ENCODE measurements at places on chromosomes 7 and 10.

- DNase-seq, result no peak
Observed at GRCh38 chr10:17871036-17871435, 61.9 kb downstream of the MRC1 start.

DNA sequence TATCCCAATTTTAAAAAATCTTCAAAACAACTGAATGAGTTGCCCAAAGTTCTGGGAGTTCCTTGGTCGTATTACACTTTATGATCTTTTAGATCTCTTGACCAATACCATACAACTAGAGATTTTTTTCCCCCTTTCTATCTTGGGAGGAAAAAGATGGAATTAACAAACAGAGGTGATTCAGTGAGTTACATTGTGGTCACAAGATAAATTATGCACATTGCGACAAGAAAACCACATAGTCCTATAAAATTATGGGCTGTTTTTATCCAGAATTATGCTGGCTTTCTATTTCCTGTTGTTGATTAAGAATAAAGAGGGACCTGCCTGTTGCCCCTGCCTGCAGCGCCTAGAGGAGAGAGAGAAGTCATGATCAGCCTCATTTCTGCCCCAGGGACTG is 8.2 kb upstream of the SGPL1 start:
- no peak for DNase-seq

GRCh38 chr10:83816942-83817341 is 322.4 kb upstream of the GHITM start:
- no peak for DNase-seq

- no peak for DNase-seq
Observed at GRCh38 chr7:33981671-33982424, 76.5 kb downstream of the BMPER start.

- DNase-seq, result no peak
Observed at GRCh38 chr7:25820432-25821040, 331.5 kb upstream of the NFE2L3 start.

DNA sequence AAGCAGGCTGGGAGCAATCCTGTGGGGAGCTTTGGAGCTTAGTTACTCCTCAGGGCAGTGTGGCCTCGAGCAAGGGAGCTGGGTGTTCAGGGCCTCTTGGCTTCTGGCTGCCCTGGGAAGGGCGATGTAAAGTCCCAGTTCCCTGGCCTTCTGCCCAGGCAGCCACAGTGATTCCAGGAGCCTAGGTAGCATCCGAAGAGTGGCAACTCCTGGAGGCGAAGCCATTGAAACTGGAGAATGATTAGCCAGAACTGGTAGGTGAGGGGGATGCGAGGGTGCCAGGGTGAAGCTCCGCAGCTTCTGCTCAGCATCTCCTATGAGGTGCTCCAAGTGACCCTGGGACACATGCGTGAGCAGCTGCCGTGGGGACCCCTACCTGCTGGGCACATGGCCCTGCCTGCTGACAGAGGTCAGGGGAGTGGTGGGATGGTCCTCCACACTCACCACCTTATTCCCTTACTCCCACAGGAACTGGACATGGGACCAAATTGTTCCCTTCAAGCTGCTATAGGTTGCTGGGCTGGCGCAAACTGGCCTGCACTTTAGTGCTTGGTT is 7.8 kb upstream of the GDF2 start:
- no peak for DNase-seq

GRCh38 chr10:82953331-82953730 is 1078.3 kb downstream of the NRG3 start:
- no peak for DNase-seq

GRCh38 chr10:53387562-53387961 is 615.0 kb upstream of the MBL2 start:
- DNase-seq, result no peak

- no peak for DNase-seq
Observed at GRCh38 chr10:71845410-71846405, 5.3 kb downstream of the PSAP start.

DNA sequence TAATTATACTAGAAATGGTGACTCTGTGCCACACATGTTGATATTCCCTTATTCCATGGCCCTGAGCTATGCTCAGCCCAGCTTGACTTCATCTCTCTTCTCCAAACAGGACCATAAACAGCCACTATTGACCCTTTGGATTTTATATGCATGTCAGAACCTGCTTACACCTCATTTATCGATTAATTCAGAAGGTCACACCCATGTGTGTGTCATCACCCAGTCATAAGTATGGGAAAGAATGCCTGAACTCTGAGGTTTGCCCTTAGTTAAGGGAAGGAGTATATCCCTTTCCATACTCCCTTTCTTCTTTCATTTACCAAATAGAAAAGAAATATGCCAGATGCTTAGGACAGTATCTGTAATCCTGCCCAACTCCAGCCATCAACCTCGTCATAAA is 602.3 kb downstream of the SORCS3 start:
- no peak for DNase-seq

DNA sequence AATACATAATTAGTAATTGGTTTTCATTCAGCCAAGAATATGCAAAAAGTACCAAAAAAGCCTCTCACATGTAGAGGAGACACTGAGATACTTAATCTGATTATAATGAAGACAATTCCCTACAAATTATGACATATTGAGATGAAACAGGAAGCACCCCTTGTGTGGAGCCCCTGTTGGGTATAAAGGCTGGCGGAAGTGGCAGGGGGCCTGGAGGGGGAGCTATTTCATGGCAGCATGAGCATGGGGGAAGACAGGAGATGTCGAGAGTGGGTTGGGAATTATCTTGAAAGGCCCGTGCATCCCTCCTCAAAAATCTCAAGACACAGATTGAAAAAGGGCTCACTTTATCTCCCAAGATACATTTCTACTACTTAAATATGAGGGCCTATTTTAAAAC is 96.9 kb downstream of the PIP4K2A start:
- no peak for DNase-seq

- DNase-seq, result no peak
Observed at GRCh38 chr10:78473006-78473405, 439.3 kb downstream of the RPS24 start.

DNA sequence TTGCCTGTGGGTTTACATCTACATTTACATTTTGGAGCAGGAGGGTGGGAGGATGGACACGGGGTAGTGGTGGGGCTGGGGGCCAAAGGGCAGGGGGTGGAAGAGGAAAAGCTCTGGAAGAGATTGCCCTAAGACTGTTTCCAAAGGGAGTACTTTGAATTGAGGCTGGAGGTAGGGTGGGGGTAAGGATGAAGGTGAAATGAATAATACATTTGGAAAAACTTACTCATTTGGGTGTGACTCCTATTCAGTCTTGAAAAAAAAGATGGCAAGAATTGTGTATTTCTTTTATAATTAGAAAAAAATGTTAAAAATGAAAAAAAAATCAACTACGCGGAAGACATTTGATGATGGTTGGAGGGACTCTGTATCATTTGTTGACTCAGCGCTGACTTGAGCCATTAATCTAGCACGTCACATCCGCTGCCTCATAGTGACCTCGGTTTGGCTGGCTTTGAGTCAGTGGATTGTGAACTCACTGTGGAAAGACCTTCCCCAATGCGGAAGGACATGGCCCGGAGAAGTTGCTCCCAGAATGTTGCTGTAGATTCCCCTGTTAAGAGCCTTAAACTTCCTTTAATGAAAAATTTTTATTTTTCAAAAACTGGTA is 2.8 kb downstream of the FAM180A start:
- no peak for DNase-seq

- DNase-seq, result no peak
Observed at GRCh38 chr10:14684354-14684753, 90.3 kb downstream of the FAM107B start.

DNA sequence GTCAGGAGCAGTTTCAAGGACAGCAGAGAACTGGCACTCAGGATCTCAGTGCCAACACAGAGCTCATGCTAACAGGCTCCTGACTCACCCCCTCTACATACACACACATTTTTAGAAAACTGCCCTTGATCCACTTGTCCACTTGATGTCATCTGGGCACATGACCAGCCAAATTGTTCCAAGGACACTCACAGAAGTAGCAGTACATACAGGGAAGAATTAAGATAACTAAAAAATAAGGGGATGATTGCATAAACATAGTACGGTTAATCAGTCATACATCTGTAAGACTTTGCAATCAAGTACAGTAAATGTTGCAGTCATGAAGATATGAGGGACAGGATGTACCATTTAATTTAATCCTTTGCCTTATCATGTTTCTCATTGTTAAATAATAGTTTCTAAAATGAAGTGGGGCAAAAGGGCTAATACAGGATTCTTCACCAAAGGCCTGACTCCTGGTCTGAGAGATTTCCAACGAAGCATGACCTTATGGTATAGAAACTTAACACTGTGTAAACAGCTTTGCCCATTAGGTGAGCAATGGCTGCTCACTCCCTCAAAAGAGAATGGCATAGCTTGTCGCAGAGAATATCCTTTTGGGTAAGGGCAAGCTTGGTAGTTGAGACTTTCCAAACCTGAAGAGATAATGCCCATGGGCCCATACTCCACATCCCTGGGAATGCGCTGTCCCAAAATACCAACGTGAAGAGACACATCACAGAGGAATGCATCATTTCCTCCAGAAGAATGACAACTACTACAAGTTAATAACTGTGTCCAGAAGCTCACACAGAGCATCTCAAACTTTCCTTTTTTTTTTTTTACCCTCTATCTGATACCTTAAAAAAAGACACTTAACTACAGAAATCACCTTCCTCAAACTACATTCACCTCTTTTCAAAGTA is 94.1 kb downstream of the ARMH3 start:
- no peak for DNase-seq

GRCh38 chr7:131105294-131105798 is 222.3 kb upstream of the MKLN1 start:
- no peak for DNase-seq

DNA sequence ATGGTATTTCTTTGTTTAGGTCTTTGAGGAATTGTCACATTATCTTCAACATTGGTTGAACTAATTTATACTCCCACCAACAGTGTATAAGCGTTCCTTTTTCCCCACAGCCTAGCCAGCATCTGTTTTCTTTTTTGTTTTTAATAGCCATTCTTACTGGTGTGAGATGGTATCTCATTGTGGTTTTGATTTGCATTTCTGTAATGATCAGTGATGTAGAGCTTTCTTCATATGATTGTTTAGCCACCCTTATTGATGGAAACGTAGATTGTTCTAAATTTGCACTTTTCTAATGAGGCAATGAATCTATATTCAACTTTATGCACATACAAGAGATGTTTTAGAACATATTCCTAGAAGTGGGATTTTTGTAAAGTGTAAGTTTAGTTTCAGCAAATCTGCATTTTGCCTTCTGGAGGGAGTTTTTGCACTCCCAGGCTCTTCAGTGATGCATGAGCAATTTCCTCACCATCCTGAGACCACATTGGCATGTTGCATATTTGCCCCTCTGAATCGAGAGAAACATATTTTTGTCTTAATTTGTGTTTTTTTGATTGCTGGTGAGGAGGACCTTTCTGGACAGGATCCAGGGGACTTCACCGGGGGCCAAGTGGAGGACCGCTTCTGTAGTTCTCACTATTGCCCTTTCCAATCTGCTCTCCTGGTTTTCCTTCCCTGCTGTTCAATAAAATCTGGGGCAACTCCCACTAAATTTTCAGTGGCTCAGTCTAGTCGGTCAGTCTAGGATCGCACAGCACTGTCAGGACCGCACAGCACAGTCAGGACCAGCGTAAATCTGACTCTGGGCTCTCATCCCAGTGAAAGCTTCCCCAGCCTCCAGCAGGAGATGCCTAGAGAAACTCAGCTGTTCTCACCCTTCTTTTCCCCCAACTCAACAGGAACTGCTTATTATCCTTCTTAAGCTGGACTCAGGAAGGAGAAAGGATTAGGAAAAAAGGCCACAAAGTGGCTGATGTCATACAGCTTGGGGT is 157.0 kb downstream of the PTPN20 start:
- no peak for DNase-seq

- no peak for DNase-seq
Observed at GRCh38 chr7:502296-502695, 17.4 kb downstream of the PDGFA start.

DNA sequence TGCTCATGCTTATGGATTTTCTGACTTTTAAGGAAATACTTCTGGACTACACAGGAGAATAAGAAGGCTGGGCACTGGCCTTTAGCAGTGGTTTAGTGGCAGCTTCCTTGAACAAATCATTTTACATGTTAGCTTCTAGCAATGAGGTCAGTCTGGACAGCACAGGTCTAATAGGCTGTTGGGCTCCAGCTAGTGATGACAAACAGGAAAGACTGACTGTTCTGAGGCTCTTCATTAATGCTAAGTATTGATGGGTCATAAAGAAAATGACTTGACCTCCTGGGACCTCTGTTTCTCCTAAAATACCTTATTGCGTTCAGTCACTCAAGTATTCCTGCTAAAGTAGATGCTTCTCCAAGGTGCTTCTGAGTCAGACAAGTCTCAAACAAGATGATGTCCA is 4.9 kb upstream of the RHOBTB1 start:
- no peak for DNase-seq
